CD14-positive monocyte (primary cell): ENCODE measurements at places on chromosomes 2 and 18. TPM values are rescaled to one million over a fixed set of nuclear protein-coding genes. Genes with fewer than 3 reads are reported as not detected.

GRCh38 chr2:204060841-204061240 lies 124.3 kb downstream of the ICOS start:
- no peak for DNase-seq

- no peak for DNase-seq
Observed at GRCh38 chr18:59897321-59897954, 2.4 kb upstream of the PMAIP1 start.

- DNase-seq: no peak
Observed at GRCh38 chr2:215361211-215361875, 49.5 kb downstream of the ATIC start.

- no peak for DNase-seq
Observed at GRCh38 chr2:101064868-101065549, 62.9 kb downstream of the RPL31 start.

DNA sequence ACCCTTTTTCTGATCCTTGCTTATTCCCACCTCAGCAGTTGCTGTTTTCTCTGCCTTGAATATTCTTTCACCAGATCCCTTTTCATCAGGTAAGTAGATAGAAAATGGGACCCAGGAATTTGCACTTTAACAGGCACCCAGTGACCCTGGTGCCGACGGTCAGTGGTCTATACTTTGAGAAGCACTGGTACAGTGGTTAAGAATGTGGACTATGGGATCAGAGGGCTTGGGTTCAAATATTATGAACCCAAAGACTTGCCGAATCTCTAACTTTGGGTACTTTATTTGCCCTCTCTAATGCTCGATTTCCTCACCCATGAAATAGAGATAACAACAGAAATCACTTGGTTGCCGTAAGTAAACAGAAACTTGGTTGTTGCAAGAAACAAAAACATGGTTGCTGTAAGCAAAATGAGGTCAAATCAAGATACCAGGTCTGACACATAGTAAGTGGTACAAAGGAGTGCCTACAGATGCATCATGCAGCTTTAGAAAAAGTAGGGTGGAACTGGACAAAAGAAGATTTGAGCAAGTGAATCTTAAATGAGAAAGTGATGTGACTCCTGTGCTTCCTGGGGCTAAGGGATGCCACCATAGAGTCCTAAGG lies 69.5 kb upstream of the GLS start:
- DNase-seq: no peak

- DNase-seq: no peak
Observed at GRCh38 chr2:38935568-38936172, 46.0 kb downstream of the ARHGEF33 start.

- no peak for DNase-seq
Observed at GRCh38 chr2:52639692-52640091, 1127.9 kb upstream of the CHAC2 start.

DNA sequence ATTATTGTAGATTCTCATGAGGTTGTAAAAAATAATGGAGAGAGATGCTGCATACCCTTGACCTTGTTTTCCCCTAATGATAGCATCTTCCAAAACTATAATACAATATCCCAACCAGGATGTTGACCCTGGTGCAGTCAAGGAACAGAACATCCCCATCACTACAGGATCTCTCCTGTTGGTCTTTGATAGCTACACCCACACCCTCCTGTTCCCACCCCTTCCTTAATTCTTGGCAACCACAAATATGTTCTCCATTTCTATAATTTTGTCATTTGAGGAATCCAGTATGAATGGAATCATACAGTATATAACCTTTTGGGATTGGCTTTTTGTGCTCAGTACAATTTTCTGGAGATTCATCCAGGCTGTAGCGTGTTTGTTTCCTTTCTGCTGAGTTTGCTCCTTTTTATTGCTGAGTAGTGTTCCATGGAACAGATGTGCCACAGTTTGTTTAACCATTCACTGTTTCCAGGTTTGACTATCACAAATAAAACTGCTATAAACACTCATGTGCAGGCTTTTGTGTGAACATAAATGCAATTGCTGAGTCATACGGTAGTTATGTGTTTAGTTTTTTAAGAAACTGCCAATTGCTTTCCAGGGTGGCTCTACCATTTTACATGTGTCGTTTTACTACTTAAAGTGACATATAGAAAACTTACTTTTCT lies 22.2 kb downstream of the MCFD2 start:
- no peak for DNase-seq

- DNase-seq: no peak
Observed at GRCh38 chr2:65969161-65969560, 465.8 kb upstream of the MEIS1 start.

DNA sequence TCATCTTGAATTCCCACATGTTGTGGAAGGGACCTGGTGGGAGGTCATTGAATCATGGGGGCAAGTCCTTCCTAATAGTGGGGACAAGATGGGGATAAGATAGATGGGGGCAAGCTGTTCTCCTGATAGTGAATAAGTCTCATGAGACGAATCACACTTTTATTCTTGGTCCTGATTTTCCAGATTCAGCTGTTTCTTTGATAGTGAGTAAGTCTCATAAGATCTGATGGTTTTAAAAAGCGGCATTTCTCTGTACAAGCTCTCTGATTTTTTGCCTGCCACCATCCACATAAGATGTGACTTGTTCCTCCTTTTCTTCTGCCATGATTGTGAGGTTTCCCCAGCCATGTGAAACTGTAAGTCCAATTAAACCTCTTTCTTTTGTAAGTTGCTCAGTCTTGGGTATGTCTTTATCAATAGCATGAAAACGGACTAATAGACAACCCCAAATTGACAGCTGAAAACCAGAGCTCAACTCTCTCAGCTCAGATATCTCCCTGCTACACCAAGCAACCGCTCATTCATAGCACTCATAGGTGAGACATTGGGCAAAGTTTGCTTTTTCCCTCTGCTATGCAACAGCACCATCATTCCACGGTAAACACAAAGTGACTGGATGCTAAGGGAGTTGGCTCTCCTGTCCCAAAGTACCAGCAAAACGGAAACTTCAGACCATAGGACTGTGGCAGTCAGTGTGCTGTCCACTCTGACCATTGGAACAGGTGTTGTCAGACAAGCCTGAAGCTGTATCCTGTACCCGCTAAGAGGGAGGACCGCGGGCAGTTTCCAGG lies 44.9 kb upstream of the TBC1D8 start:
- DNase-seq: no peak

The NT5C1B gene
- not detected in 2 replicates for polyA plus RNA-seq

The HDHD2 gene
- polyA plus RNA-seq: 30.6 TPM
